AML-193 (cell line): ENCODE measurements at places on chromosomes 5 and 9.

GRCh38 chr9:113602126-113603047, 138.9 kb downstream of the RGS3 start:
- no peak for DNase-seq

DNA sequence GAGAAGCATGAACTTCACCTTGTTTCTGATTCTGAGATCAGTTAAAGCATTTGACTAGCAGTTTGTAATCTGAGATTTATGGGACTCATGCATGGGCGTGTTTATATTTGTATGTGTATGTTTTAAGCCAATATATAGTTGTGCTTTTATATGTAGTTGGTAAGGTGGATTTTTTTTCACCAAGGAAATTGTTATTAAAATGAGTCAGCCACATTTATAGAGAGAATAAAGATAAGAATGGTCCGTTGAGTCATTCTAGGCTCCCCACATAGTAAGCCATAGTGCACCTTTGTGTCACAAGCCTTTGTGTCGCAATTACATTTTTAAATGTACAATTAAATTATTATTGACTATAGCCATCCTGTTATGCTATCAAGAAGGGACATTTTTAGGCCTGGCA, 89.0 kb downstream of the NLN start:
- DNase-seq: no peak

- DNase-seq: no peak
Observed at GRCh38 chr5:161258438-161258837, 288.1 kb downstream of the GABRB2 start.

DNA sequence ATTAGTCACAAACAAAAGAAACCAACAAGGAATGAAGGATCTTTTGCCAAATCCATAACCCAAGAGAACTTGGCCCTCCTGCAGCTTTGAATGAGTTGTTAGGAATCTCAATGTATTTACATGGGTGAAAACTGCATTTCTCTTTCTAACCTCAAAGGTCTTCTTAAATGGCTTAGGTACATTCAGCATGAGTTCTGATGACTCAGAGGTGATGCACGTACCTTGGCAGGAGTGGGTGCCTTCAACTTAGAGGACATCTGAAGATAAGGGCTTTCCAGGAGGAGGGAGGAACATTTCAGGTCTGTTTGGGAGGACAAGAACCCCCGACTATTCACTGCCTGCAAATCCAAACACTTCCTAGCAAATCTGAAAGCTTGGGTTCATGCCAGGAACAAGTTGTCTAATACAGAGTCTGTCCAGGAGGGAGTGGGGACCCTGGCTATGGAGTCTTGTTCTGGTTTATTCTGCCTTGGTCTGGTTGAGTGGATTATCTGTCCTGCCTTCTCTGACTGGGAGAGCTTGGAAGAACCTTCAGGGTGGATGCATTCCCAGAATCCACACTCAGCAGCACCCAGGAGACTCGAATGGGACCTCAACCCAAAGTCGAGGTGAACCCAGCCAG, 65.7 kb downstream of the IRX2 start:
- no peak for DNase-seq

- no peak for DNase-seq
Observed at GRCh38 chr5:33210978-33211377, 229.8 kb upstream of the TARS1 start.

DNA sequence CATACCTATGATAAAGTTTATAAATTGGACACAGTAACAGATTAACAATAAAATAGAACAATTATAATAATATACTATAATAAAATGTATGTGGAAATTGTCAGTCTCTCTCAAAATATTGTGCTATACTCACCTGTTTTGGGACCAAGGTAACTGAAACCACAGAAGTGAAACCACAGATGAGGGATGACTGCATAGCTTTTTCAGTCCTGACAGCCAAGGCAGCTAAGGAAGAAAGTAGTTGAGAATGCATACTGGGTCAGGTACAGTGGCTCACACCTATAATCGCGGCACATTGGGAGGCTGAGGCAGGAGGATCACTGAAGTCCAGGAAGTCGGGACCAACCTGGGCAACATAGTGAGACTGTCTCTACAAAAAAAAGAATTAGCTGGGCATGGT, 8.9 kb downstream of the SRP19 start:
- DNase-seq: no peak

- no peak for DNase-seq
Observed at GRCh38 chr5:124040799-124041198, 528.8 kb downstream of the CSNK1G3 start.
